Thymus (tissue), 14 donors: ENCODE measurements at places on chromosomes 12 and 14. TPM values are rescaled to one million over a fixed set of nuclear protein-coding genes. Genes with fewer than 3 reads are reported as not detected.

DNA sequence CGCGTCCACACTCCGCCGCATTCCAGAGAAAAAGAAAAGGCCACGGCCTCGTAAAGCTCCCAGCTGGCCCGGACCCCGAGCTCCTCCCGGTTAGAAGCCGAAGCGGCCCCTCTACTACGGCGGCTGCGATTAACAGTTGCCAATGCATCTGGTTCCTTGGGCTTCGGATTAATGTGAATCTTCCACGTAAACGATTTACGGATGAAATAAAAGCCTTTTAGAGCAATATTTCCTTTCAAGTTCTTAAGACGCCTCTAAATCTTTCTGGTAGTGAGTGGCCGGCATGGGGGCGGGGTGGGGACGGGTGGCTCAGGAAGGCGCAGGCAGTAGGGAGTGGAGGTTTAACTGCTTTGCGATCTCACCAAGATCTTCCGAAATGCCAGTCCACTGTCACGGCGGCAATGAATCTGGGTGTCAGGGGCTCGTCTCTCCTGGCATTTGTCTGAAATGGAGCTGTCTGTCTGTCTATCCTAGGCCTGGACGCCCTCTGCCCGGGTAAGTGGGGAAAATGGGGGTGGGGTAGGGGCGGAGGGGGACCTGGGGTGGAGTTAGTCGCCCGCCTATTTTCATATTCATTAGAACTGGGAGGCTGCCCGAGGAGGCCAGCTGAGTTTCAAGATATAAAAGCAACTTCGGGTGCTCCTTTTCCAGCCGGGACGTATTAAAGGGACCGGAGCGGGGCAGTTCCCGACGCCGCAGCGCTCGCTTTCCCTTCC, 413 bp upstream of the ALX1 start:
- no peaks in the 10 kb centered on the region for H3K36me3 ChIP-seq
- DNase-seq, result no peak
- peaks cover 84% of the 10 kb centered on the region for H3K27me3 ChIP-seq
- no peaks in the 10 kb centered on the region for H3K4me1 ChIP-seq
- H3K27ac ChIP-seq, result no peak overlapping the region

- DNase-seq, result no peak
- H3K4me3 ChIP-seq, result peak overlapping the region; percentile 91
- peak overlapping the region; percentile 99 for H3K27ac ChIP-seq
- peaks cover 31% of the 10 kb centered on the region for H3K36me3 ChIP-seq
- H3K27me3 ChIP-seq, result peaks cover 48% of the 10 kb centered on the region
Measured at GRCh38 chr14:99270458-99271220, 1.4 kb downstream of the BCL11B start.

- H3K4me3 ChIP-seq, result no peak overlapping the region
- peaks cover 3% of the 10 kb centered on the region for H3K4me1 ChIP-seq
- no peaks in the 10 kb centered on the region for H3K27me3 ChIP-seq
- H3K36me3 ChIP-seq, result peaks cover 15% of the 10 kb centered on the region
Measured at GRCh38 chr14:80924365-80925103, 17.0 kb downstream of the CEP128 start.

DNA sequence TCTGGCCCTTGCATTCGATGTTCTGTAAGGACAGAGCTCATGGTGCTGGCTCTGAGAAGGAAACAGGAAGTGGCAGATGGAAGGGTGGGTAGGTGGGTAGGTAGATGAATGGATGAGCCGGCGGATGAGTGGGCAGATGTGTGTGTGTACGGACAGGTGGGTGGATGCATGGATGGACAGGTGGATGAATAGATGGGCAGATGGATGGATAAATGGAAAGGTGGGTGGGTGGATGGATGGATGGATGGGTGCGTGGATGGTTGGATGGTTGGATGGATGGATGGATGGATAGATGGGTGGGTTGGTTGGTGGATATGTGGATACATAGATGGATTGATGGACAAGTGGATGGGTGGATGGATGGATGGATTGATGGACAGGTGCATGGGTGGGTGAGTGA, 27.6 kb upstream of the PPP1R13B start:
- H3K27me3 ChIP-seq, result no peaks in the 10 kb centered on the region
- H3K27ac ChIP-seq, result no peak overlapping the region
- H3K4me1 ChIP-seq, result peaks cover 14% of the 10 kb centered on the region
- DNase-seq, result no peak
- no peaks in the 10 kb centered on the region for H3K36me3 ChIP-seq
- no peak overlapping the region for H3K4me3 ChIP-seq

DNA sequence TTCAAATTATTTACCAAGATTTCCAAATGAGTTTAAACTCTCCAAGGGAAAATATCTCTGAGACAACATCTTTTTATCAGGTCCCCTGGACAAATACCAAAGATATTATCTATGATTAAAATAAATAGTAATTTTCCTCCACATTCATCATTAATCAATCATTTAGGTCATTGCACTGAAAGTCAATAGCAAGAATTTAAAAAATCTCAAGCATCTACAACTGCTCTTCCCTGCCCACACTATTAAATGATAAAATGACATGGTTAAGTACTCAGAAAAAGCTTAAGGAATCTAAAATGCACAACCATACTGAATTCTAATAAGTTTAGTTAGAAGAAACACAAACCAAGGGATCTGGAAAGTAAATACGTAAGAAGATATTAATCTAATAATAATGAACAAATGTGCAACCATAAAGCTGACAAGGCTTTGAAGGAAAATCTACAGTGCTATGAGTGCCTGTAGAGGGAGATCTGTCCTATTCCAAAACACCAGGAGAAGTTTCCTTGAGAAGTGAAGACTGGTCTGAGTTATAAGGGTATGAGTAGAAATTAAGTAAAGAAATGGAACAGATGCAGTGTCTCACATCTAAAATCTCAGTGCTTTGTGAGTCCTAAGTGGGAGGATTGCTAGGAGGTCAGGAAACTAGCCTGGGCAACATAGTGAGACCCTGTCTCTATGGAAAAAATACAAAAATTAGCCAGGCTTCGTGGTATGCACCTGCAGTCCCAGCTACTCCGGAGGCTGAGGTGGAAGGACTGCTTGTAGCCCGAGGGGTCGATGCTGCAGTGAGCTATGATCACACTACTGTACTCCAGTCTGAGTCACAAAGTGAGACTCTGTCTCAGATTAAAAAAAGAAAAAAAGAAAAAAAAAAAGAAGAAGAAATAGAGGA, 19.2 kb downstream of the INTS13 start:
- DNase-seq, result no peak
- H3K27ac ChIP-seq, result no peak overlapping the region
- H3K36me3 ChIP-seq, result peaks cover 36% of the 10 kb centered on the region

- no peaks in the 10 kb centered on the region for H3K4me1 ChIP-seq
- no peak for DNase-seq
- H3K27me3 ChIP-seq, result peaks cover 10% of the 10 kb centered on the region
- no peak overlapping the region for H3K27ac ChIP-seq
- no peaks in the 10 kb centered on the region for H3K36me3 ChIP-seq
- H3K4me3 ChIP-seq, result no peak overlapping the region
Measured at GRCh38 chr12:40688085-40688725, 4.0 kb upstream of the CNTN1 start.

DNA sequence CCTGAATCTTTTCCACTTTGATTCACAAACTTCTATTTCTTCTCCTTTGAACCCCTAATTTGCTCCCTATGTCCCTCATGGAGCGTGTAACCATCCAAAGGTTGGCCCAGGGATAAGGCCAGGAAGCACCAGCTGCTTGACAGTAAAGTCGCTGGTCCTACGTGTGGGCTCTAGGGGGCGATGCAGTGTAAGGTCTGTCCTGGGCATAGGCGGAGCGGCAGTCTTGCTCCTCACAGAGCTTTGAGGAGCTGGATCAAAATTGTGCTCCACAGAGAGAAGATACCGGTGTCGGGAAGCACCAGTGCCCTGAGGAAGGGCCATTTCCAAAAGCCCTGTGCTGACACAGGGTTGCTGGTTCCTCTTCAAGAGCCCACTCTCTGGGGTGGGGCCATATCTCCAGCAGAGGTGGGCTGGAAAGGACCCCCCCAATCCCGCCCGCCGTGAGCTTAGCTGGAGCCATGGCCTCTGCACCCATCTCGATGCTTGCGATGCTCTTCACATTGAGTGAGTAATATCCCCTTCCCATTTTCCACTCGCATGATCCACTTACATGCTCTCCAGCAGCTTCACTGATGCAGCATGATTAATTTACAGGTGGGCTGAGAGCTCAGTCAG, 49.9 kb upstream of the OR4E1 start:
- H3K4me1 ChIP-seq, result no peaks in the 10 kb centered on the region
- H3K4me3 ChIP-seq, result peak overlapping the region; percentile 27
- peak overlapping the region; percentile 75 for H3K27ac ChIP-seq

DNA sequence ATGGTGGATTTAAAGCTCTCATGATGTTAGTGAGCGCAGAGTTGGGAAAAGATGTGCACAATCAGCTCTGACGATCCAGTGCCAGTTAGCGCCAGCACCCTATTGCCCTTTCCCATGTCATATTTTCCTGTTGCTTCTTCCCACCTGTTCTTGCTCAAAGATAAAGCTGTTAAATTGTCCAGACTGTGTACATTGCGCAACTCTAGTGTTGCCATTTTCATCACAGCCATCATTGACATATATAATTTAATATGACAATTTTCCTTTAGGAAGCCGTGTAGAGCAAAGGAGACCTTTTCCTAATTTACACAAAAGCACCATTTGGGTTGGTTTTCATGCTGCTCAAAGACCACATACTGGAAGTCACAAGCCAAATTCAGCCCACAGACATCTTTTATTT, 5.7 kb upstream of the C12orf42 start:
- no peak overlapping the region for H3K4me3 ChIP-seq
- H3K36me3 ChIP-seq, result no peaks in the 10 kb centered on the region
- peaks cover 7% of the 10 kb centered on the region for H3K4me1 ChIP-seq
- no peak for DNase-seq
- H3K27ac ChIP-seq, result no peak overlapping the region

- H3K27ac ChIP-seq, result no peak overlapping the region
- no peaks in the 10 kb centered on the region for H3K4me1 ChIP-seq
- no peak overlapping the region for H3K4me3 ChIP-seq
- no peaks in the 10 kb centered on the region for H3K36me3 ChIP-seq
- DNase-seq, result no peak
Measured at GRCh38 chr12:125512541-125513298, 447.5 kb downstream of the AACS start.

DNA sequence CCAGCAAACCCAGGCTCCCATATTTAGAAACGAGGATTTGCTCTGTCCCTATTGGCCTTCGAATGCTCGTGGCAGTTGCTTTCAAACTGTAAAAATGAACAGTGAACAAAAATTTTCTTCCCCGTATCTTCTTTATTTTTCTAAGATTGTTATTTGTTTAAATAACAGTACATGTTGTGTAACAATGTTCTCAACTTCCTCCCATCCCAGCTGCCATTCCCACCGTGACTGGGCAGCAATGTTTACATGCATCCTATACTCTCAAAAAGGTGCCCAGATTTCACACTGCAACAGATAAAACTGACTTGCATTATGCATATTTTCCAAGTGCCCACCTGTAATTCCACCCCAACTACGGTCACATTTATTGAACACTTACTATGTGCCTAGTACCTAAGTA, 12.8 kb downstream of the VCPKMT start:
- no peaks in the 10 kb centered on the region for H3K27me3 ChIP-seq
- no peaks in the 10 kb centered on the region for H3K4me1 ChIP-seq
- DNase-seq, result no peak
- no peak overlapping the region for H3K4me3 ChIP-seq
- no peak overlapping the region for H3K27ac ChIP-seq

- H3K36me3 ChIP-seq, result no peaks in the 10 kb centered on the region
- H3K4me3 ChIP-seq, result no peak overlapping the region
- H3K27me3 ChIP-seq, result no peaks in the 10 kb centered on the region
Measured at GRCh38 chr14:73140811-73141323, 4.6 kb downstream of the PSEN1 start.

GRCh38 chr14:21884995-21885394, 211.4 kb upstream of the OR4E1 start:
- no peak overlapping the region for H3K27ac ChIP-seq
- DNase-seq, result no peak
- H3K36me3 ChIP-seq, result no peaks in the 10 kb centered on the region

DNA sequence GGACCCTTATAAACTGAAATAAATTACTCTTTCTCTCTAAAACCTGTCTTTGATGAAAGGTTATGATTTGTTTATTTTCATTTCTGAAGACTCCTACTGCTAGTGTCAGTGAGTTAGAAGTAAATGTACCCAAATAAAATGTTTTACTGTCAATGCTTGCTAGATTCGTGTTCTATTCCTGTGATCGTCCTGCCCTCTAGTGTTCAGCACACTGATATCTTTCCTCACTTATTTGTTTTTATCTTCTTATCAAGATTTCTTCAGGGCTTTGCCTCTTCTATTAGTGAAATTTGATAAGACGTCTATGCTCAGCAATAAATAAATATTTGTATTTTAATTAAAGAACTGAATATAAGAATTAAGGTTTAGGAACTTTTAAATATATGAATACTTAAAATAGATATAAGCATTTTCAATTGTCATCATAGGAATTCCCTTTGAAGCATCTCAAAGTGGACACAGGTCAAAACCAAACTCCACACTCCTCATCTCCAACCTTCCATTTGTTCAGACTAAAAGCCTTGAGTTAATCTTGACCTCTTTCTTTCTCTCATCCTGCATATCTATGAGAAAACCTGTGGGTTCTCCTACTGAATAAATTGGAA, 75.8 kb downstream of the C12orf50 start:
- H3K4me1 ChIP-seq, result no peaks in the 10 kb centered on the region
- H3K4me3 ChIP-seq, result no peak overlapping the region
- DNase-seq, result no peak

- H3K4me3 ChIP-seq, result no peak overlapping the region
- no peaks in the 10 kb centered on the region for H3K4me1 ChIP-seq
- no peak for DNase-seq
- H3K27me3 ChIP-seq, result no peaks in the 10 kb centered on the region
- H3K36me3 ChIP-seq, result no peaks in the 10 kb centered on the region
Measured at GRCh38 chr14:90553298-90553920, 156.6 kb downstream of the CALM1 start.

DNA sequence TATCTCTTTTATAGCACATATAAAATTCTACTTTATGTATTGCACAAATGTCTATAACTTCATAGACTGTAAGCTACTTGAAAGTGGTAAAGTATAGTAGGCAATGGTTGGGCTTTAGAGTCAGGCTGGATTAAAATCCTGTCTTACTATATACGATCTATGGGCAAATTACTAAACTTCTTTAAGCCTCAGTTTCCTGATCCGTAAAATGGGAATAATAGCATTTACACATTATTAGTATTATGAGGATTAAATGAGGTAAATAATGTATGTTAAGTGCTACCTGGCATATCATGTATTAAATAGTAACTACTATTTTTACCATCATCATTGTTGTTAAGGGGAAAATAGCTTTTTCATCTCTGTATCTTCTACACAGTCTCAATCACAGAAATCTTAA, 14.4 kb downstream of the POLE2 start:
- H3K4me1 ChIP-seq, result no peaks in the 10 kb centered on the region
- DNase-seq, result no peak
- no peaks in the 10 kb centered on the region for H3K27me3 ChIP-seq
- H3K36me3 ChIP-seq, result no peaks in the 10 kb centered on the region

- no peak overlapping the region for H3K4me3 ChIP-seq
- H3K27ac ChIP-seq, result no peak overlapping the region
- no peaks in the 10 kb centered on the region for H3K36me3 ChIP-seq
- no peak for DNase-seq
Measured at GRCh38 chr12:57181072-57181471, 33.7 kb upstream of the LRP1-AS start.

GRCh38 chr14:105469456-105470349, 4.9 kb upstream of the CRIP2 start:
- peaks cover 25% of the 10 kb centered on the region for H3K27me3 ChIP-seq
- DNase-seq, result no peak
- no peak overlapping the region for H3K27ac ChIP-seq
- peaks cover 10% of the 10 kb centered on the region for H3K4me1 ChIP-seq

The LRRC23 gene
- total RNA-seq, result 6.2 TPM

The TEX22 gene
- 0.85 TPM for total RNA-seq

The TMEM30B gene
- total RNA-seq, result 3.1 TPM

The KRT82 gene
- 0.05 TPM for total RNA-seq

The EML5 gene
- total RNA-seq, result 1.2 TPM

The SYNDIG1L gene
- under 0.01 TPM for total RNA-seq
